Daoy (cell line): ENCODE measurements at places on chromosomes 11 and 22.
A peak's percentile ranks its signal among the peaks of the same experiment; 100 is the strongest.

- no peak for DNase-seq
Observed at GRCh38 chr22:40058265-40058664, 63.5 kb downstream of the FAM83F start.

GRCh38 chr11:66112041-66112491, 42.0 kb downstream of the PACS1 start:
- DNase-seq = no peak

- no peak for DNase-seq
Observed at GRCh38 chr22:29079218-29079901, 6.5 kb downstream of the KREMEN1 start.

DNA sequence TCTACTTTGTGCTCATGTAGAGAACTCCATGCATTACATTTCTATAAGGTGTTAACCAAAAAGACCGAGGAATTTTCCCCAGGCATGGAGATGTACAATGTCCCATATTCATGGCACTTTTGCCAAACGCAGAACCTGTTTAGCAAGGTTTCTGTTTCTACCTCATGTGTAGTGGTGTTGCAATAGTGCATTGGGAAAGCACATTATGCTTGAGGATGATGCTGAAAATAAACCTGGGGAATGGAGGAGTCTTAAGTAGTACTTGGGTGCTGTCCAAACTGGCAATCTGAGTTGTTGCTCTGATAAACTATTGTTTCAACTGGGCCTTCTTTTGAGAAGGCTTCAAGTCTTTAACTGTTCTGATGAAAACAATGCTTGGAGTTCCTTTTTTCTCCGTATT, 11.5 kb upstream of the MUC15 start:
- no peak for DNase-seq

- peak; percentile 35 for DNase-seq
Observed at GRCh38 chr11:29293825-29294224, 723.0 kb downstream of the KCNA4 start.

DNA sequence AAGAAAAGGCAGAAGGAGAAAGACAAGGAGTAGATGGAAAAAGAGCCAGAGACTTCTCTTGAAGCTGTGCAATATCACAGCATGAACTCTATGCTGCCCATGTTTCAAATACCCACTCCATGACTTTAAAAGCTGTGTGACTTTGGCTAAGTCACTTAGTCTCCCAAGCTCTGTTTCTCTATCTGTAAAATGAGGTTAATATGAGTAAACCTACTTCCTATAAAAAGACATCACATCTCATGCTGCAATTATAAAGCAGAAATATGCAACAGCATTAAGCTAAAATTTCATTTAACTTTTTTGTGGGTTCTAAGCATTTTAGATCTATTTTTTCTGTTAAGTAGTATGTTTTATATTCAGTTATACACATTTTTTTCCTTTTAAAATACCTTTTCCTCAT, 11.6 kb downstream of the DGCR2 start:
- DNase-seq = no peak

GRCh38 chr11:48170241-48171233, 46.1 kb upstream of the OR4B1 start:
- DNase-seq = peak; percentile 36

- no peak for DNase-seq
Observed at GRCh38 chr11:106302416-106302815, 225.0 kb downstream of the AASDHPPT start.

DNA sequence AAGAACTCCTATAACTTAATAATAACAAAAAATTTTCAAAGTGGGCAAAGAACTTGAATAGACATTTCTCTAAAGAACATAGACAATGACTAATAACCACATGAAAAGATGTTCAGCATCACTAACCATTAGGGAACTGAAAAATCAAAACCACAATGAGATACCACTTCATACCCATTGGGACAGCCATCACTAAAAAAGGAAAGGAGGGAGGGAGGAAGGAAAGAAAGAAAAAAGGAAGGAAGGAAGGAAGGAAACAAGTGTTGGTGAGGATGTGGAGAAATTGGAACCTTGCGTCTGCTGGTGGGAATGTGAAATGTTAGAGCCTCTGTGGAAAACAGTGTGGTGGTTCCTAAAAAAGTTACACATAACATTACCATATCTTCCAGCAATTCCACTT, 55.8 kb downstream of the MS4A13 start:
- no peak for DNase-seq

DNA sequence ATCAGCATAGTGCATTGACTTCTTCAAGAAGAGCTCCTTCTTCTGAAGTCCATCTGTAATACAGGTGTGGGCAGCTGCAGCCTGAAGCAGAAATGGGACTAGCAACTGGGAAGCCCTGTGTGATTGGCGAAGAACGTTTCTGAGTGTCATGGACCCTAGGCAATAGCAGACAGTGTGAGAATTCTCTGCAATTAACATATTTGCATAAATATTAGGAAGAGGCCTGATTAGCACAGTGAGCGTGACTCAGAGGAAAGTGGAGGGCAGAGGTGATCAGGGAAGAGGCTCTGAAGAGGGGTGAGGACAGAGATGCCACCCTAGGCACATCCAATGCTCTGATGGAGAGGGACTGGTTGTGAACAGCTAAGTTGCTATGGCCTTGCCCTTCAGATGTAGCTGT, 171.2 kb upstream of the ZBED5 start:
- DNase-seq = no peak

DNA sequence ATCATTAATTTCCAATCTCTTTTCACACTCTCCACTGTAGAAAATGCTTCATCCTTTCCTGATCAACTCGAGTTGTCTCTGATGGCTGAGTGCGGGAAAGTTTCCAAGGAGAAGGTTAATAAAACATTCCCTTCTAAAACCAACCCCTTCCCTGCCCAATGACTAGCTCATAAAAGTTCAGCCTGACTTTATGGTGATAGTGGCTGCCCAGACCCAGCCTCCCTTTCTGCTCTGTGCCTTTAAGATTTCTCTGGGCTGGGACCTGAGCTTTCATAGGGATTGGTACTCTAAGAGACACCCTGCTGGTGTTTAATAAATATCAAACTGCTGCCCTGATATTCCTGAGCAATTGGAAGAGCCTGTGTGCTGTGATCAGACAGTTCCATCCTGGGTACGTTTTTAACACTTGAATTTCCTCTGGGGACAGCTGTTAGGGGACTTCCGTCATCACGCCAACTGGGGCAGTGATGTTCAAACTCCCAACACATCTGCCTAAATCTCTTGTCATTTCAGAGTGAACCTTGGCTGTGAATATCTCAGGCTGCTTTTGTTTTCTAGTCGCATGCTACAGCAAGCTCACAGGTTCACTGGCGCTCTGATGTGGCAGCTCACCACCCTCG, 195.0 kb upstream of the KIRREL3 start:
- no peak for DNase-seq

- DNase-seq = no peak
Observed at GRCh38 chr11:210803-211180, 3.3 kb downstream of the RIC8A start.

GRCh38 chr11:129608711-129609110, 206.9 kb upstream of the TMEM45B start:
- DNase-seq = no peak

GRCh38 chr22:21972293-21972779, 10.3 kb downstream of the TOP3B start:
- peak; percentile 23 for DNase-seq

- DNase-seq = no peak
Observed at GRCh38 chr11:92482492-92483060, 258.0 kb downstream of the FAT3 start.

- no peak for DNase-seq
Observed at GRCh38 chr11:70201882-70202861, 924 bp upstream of the FADD start.

DNA sequence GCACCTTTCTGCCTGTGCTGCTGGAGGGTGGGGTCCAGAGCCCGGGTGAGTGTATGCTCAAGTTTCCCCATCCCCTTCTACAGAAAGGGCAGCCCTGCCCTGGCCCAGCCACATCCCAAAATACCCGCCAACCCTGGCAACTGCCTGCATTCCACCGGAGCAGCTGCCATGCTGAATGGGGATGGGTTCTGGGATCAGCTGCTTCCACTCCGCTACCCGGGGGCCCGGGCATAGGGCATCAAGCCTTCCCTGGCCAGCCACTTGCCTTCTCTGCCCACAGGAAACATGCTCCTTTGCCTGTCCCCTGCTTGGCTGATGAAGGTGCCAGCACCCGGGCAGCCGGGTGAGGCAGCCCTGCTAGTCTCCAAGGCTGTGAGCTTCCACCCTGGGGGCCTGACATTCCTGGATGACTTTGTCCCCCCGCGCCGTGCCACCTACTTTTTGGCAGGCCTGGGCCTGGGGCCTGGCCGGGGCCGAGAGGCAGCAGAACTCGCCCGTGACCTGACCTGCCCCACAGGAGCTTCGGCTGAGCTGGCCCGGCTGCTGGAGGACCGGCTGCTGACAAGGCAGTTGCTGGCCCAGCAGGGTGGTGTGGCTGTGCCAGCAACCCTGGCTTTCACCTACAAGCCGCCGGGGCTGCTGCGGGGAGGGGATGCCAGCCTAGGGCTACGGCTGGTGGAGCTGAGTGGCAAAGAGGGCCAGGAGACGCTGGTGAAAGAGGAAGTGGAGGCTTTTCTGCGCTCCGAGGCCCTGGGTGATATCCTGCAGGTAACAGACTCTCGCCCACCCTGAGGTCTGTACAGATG, 3.2 kb downstream of the CARNS1 start:
- no peak for DNase-seq

GRCh38 chr22:35733036-35733435, 15.4 kb downstream of the APOL5 start:
- no peak for DNase-seq

GRCh38 chr11:69981119-69981784, 96.9 kb upstream of the ANO1 start:
- DNase-seq = no peak

DNA sequence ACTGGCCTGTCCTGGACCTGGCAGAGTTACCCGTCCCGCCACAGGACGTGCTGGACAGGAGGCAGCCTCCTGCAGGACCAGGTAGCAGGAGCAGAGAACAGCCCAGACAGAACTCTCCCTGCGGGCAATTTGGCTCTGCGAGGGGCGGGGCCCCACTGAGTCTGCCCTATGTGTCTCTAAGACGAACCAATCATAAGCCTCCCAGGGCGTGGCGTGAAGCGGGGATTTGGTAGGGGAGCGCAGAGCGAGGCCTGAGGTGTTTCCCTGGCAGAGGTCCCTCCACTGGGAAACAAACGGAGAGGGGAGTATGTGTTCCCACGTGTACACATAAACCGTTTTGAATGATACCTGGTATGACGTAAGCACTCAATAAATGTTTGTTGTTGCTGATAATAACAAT, 7.4 kb downstream of the CD82 start:
- DNase-seq = peak; percentile 39

GRCh38 chr11:118227865-118228785, 3.3 kb upstream of the JAML start:
- DNase-seq = no peak

DNA sequence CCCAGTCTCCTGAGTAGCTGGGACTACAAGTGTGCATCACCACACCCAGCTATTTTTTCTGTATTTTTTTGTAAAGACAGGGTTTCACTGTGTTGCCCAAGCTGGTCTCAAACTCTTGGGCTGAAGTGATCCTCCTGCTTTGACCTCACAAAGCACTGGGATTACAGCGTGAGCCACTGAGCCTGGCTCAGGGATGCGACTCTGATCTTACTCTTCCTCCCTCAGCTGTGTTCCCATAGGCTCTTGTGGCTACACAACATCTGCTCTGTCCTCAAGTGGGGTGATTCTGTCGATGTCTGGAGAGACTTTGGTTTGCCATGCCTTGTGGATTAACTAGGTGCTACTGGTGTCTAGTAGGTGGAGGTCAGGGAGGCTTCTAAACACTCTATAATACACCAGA, 127.0 kb upstream of the SERPIND1 start:
- DNase-seq = no peak

GRCh38 chr11:58731819-58732218, at the start of gene GLYAT:
GLYAT (minus strand) TSS chr11:58731943; CDS start chr11:58724496, 7,447 bp downstream.
- no peak for DNase-seq

GRCh38 chr22:41050883-41051282, 41.5 kb upstream of the EP300 start:
- no peak for DNase-seq

DNA sequence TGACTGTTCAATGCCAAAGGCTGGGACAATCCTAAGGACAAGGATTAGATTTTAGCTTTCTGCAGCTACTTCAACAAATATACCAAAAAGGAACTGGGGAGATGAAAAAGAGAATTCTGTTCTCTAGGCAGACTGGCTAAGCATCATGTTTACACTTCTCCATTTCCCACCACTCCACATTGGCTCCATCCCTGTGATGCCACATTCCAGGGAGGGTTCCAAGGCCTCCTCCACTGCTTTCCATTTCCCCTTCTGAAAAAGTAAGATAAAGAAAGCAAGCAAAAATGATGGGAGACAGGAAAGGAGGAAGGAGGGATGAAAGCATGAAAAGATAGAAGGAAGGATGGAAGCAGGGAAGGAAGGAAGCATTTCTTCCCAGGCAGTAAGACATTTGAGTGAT, 315.8 kb downstream of the BLID start:
- DNase-seq = no peak

DNA sequence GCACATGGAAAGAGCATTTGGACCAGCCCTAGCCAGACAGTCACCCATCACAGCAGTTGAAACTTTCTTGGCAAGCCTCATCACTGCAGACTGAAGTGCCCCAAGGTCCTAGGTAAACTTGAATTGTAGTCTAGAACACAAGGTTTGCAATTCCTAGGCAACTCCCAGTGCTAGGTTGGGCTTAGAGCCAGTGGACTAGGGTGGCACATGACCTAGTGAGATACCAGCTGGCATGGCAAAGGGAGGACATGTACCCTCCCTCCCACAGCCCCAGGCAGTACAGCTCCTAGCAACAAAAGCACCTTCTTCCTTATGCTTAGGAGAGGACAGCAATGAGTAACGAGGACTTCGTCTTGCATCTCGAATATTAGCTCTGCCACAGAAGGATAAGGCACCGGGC, 889.5 kb downstream of the JRKL start:
- DNase-seq = no peak

DNA sequence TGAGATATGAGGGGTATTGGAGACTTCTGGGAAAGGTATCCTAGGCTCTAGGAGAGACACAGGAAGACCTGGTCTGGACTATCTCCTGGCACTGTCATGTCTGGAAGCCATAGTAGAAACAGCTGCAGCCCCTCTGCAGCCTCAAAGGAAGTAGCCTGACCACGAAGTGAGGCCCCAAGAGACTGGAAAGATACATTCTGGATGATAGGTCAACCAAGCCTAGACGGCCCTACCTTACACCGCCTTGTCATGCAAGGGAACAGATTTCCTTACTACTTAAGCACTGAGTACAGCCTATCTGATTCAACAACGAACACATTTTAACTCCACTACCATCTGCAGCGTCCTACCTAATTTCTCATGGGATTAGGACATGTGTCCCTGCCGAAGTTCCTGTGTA, 31.1 kb downstream of the UQCR10 start:
- no peak for DNase-seq
